ENCODE measurements at places on chromosomes 2 and 18.

DNA sequence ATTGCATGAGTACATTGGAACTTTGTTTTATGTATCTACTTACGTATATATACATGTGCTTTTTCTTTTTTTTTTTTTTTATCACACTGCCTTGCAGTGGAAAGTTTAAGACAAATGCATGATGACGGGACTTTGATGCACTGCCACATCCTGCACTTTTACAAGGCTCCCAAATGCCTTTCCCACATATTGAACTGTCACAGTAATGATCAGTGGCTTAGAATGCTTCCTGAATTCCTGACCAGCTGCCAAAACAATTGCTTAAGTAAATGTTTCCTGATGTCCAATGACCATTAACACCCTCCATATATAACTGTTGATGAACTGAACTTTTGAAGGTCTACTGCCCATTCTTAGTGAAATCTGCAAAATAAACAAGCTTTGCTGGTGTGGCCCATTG is 60.2 kb downstream of the LYPD6B start:
- DNase-seq = no peak

DNA sequence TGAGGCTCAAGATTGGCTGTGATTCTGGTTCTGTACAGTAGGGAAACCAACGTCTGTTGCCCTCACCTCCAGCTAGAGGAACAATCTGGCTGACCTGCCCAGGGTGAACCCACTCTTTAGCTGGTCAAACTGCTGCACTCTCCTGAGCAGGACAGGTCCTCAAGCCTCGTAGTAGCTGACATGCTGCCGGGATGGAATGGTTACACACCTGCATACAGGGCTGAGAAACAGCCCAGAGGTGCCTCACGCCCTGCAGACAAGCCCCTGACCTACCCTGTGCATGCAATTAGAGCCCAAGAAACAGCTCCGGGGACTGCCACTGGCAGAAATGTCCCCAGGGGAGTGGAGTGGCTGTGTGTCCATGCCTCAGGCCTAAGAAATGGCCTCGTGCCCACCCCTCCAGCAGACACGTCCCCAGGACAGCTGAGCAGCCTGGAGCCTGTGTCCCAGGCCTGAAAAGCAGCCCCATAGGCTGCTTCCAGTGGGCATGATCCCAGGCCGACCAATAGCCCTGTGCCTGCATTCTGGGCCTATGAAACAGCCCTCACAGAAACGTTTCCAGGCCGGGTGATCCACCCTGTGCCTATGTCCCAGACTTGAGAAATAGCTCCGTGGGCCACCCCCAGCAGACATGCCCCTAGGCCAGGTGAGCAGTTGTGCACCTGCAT is 25.4 kb downstream of the BOLL start:
- DNase-seq = no peak

DNA sequence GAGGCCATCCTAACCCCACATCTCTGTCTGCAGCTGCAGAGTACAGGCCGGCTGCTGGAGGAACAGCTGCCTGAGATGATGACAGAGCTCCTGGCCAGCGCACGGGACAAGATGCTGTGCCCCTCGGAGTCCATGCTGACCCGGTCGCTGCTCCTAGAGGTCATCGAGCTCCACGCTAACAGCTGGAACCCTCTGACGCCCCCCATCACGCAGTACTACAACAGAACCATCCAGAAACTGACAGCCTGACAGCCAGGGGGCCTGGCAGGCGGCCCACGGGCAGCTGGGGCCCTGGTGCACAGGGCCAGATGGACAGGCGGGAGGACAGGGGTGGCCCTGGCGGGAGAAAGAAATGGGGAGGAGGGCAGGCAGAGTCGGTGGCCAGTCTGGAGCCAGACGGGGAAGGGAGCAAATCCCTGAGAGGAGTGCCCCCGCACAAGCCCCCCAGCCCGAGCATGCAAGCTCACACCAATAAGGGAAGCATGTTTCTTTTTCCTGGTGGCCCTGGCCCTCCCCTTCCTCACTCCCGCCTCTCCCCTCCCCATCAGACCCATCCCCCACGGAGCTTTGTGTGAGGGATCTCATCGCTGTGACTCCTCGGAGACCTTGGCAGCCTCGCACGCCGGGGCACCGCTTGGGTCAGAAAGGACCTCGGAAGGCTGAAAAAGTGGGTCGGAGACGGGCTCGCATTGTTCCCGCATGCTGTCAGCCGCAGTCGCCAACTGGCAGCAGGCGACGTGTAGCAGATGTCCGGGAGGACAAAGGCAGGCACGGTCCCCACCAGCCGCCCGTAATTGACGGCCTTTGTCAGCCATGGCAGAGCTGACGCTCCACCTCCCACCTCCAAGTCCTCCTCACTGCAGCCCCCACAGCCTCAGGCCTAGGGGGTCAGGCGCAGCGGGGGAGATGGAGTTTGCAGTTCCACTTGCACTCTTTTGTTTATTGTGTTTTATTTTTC is 91.2 kb downstream of the SMAD7 start:
- DNase-seq = peak; percentile 72

DNA sequence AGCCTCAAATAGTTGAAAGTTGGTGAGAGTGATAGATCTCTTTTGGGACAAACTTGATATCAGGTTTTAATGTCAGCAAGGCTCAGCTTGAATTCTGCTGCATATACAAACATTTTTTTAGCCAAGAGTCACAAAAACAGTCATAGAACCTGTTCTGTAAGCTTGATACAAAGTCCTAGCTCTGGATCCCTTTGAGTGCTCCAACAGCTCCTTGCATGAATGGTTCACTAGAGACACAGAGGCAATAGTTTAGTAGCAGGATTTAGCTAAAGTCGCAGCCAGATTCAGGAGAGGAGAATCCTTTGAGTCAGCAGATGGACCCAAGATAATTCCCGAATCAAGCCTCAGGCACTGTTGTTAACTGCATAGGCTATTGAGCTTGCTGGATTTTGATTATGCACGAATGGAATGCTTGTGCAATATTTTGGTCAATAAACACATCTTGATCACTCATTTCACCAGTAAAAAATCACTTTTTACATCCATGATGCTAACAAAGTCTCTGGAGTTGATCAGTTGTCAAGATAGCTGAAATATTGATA is 148.6 kb downstream of the KLHL14 start:
- DNase-seq = no peak

- DNase-seq = no peak
Observed at GRCh38 chr2:140701726-140702125, 1429.1 kb downstream of the LRP1B start.

GRCh38 chr2:31251018-31251417 is 17.1 kb downstream of the EHD3 start:
- DNase-seq = no peak

GRCh38 chr2:218003281-218003944 is 618 bp upstream of the TNS1 start:
- no peak for DNase-seq

GRCh38 chr18:69021211-69021805 is 223.4 kb downstream of the CCDC102B start:
- no peak for DNase-seq

- DNase-seq = no peak
Observed at GRCh38 chr2:234686088-234686890, 189.4 kb upstream of the ARL4C start.

GRCh38 chr2:146634230-146635097 is 1210.4 kb upstream of the ACVR2A start:
- DNase-seq = no peak

GRCh38 chr2:204346906-204347305 is 198.4 kb upstream of the PARD3B start:
- DNase-seq = no peak

- no peak for DNase-seq
Observed at GRCh38 chr2:222298311-222299150, at the start of gene PAX3. PAX3 (minus strand) TSS chr2:222298998; CDS start chr2:222298615, 383 bp downstream.

GRCh38 chr2:100875516-100876230 is 55.7 kb downstream of the NPAS2 start:
- no peak for DNase-seq

GRCh38 chr2:85760872-85761271 is 7.1 kb downstream of the ATOH8 start:
- DNase-seq = no peak

- no peak for DNase-seq
Observed at GRCh38 chr2:224518806-224519580, 66.2 kb downstream of the CUL3 start.

- DNase-seq = no peak
Observed at GRCh38 chr2:202112041-202112440, 39.0 kb downstream of the KIAA2012 start.

DNA sequence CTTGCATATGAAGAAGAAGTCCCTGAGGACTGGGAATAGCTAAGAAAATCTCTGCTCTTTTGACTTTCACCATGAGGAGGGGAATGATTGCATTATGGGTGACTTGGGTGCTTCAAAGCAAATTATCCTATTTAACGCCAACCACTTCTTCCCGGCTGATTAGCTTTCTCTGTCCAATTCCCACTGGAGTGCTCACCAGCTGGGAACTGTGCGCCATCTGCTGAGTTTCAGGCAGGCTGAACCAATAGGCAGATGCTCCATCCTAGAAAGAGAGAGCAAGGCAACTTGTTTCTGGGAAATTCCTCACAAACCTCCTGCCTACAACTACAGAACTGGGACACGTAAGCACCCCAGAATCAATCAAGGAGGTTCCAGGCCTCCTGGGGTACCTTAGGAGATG is 49.4 kb downstream of the POLE4 start:
- DNase-seq = no peak

GRCh38 chr2:143255086-143255485 is 125.9 kb downstream of the ARHGAP15 start:
- no peak for DNase-seq

GRCh38 chr2:230932556-230933511 is 7.8 kb upstream of the GPR55 start:
- no peak for DNase-seq

DNA sequence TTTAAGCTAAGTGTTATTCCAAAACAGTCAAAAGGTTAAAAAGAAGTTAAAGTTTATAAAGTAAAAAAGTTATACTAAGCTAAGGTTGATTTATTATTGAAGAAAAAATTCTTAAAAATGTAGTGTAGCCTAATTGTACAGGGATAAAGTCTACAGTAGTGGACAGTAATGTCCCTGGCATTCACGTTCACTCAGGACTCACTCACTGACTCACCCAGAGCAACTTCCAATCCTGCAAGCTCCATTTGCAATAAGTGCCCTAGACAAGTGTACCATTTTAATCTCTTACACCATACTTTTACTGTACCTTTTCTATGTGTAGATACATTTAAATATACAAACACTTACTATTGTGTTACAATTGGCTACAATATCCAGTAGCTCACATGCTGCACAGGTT is 86.1 kb downstream of the CACNB4 start:
- DNase-seq = no peak

DNA sequence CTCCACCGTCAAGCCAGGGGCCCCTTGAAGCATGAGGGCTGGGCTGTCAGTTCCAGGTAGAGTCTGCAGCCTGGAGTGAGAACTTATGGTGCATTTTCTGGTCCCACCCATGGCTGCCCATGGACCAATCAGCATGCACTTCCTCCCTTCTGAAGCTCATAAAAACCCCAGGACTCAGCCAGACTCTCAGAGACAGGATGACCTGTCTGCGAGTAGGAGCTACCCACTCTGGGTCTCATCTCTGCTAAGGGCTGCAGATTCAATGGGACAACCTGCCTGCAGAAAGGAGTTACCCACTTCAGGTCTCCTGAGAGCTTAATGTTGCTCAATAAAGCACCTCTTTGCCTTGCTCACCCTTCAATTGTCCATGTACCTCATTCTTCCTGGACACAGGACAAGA is 9.4 kb upstream of the DUSP19 start:
- DNase-seq = no peak

- no peak for DNase-seq
Observed at GRCh38 chr2:224025874-224026273, 13.2 kb downstream of the SERPINE2 start.

DNA sequence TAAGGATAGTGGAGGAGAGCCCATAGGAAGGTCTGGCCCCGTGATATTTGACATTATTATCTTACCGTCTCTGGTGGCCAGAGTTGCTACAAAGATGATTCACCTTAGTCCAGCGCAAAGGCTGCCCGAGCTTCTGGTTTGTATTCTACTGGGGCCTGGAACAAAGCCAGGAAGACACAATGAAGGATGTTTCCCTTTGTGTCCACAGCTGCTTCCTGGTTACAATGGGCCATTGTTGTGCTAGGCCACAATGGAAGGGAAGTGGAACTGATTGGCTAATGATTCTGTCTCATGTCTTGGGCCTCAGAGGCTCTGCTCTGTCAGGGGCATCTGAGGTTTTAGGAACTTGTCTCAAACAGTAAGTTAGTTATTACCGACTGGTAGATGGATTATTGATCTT is 132.2 kb downstream of the TDRD15 start:
- DNase-seq = peak; percentile 71

GRCh38 chr2:111100765-111101162 is 19.9 kb upstream of the BCL2L11 start:
- no peak for DNase-seq

- no peak for DNase-seq
Observed at GRCh38 chr18:75805265-75805664, 377.8 kb upstream of the SMIM21 start.

DNA sequence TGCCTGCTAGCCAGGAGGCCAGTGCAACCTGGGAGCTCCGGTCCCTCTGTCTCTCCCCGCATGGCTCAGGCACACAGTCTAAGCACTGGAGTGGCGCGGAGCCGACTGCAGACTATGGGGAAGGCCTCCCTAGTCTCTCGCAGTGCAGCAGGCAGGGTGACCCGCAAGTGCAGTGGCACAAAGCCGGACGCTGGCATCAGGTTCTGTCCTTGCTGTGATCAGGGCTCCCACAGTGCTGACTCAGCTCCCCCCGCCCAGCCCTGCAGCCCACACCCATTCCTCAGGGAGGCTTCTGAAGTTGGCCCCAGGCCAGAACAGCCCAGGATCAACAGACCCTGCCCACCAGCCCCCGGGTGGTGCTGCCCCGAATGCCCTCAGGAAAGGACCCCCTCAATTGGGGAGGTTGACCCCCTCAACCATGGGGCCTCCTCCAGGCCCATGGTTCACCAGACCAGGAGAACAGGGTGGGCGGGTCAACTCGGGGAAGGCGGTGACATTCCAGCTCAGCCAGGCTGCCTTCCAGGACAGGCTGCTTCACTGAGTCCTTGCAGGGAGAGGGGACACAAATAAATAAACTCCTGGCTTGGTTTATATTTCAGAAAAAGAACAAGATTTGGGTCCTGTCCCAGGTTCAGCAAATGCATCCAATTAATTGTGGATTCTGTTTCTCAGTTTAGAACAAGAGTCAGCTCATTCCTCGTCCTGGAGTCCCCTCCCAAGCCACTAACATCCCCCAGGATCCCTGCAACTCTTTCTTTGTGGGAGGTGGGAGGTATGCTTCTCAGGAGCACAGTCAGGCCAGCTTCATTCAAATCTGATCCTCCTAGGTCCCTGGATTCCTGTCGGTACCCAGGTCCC is 12.2 kb downstream of the BIN1 start:
- no peak for DNase-seq

DNA sequence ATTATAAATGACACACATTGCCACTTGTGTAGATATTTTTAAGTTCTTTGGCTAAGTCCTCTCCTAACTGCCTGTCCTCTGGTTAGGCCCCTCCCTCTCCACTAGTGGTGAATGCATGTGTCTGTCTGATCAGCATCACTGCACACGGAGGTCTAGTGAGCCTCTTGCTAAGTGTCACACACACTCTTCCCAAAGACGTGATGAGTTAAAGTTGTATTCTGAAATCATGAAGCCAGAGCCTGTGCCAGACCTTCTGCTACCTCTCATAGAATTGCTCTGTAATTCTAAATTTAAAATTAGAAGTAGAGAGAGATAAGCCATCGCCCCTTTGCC is 41.3 kb downstream of the RALB start:
- no peak for DNase-seq

GRCh38 chr2:43215673-43216255 is 10.6 kb downstream of the ZFP36L2 start:
- no peak for DNase-seq

GRCh38 chr2:120929829-120930228 is 194.2 kb downstream of the GLI2 start:
- no peak for DNase-seq
